ENCODE measurements at places on chromosomes 1 and 21.

- DNase-seq = no peak
Measured at GRCh38 chr1:167927046-167927754, 9.3 kb upstream of the DCAF6 start.

- DNase-seq = peak; percentile 49
Measured at GRCh38 chr1:238060061-238060460, 169.3 kb upstream of the ZP4 start.

- no peak for DNase-seq
Measured at GRCh38 chr1:194078765-194079164, 892.4 kb upstream of the B3GALT2 start.

DNA sequence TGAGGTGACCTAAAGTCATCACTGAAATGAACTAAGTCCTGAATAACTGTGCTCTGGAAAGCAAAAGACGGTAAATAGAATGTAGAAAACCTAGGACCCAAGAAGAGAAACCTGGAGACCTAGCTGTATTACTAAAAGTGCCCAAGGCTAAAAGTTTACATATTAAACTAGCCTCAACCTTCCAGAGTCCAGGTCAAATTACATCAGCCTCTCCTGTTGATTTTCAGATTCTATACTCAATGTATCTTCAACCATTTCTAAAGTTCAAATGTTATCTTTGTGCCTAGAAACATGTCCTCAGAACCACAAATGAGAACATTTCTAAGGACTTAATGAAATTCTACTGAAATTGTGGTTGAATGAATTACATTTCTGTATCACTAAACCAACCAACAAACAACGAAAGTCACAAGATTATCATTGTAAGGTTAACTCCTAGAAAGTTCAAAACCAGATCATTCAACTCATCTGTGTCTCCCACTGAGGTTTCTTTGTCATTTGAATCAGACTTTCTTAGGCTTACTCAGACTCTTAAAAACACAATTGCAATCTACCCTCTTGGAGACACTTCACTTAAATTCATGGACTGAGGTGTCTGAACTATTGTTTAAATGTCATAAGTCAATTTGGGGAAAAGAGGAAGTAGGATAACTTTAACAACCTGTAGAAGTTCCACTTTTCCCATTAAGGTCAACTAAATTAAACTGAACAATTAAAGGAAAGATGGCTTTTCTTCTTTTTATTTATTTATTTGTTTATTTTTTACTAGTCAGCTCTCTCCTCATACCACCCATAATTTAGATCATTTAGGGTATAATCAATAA lies 207.7 kb downstream of the BARHL2 start:
- DNase-seq = no peak

GRCh38 chr1:229114315-229114714 lies 156.6 kb upstream of the RAB4A start:
- DNase-seq = peak; percentile 71

- no peak for DNase-seq
Measured at GRCh38 chr1:172292840-172293239, 127.6 kb upstream of the C1orf105 start.

DNA sequence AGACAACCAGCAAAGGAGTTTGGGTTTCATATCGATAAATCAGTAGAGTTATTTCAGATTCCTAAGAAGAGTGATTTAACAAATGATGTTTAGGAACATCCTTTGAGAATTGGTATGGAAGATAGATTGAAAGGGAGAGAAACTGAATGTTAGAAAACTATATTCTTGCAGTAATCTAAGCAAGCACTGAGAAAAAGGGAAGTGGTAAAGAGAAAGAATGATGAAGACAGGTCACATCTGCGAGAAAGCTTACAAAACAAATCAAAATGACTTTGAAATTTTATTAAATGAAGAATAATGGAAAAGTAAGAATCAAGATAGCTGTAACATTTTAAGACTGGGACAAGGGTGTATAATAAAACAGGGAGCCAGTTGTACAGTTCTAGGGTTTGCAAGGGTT lies 177.0 kb downstream of the HS2ST1 start:
- DNase-seq = no peak

- peak; percentile 90 for DNase-seq
Measured at GRCh38 chr1:219088778-219089557, 84.7 kb upstream of the LYPLAL1 start.

GRCh38 chr1:116908266-116908665 lies 1.4 kb upstream of the PTGFRN start:
- DNase-seq = no peak

GRCh38 chr1:210159211-210159610 lies 73.4 kb upstream of the SERTAD4 start:
- no peak for DNase-seq

- DNase-seq = no peak
Measured at GRCh38 chr1:29821605-29822004, 585.3 kb downstream of the PTPRU start.

GRCh38 chr1:158969166-158969565 lies 37.8 kb downstream of the PYHIN1 start:
- no peak for DNase-seq

DNA sequence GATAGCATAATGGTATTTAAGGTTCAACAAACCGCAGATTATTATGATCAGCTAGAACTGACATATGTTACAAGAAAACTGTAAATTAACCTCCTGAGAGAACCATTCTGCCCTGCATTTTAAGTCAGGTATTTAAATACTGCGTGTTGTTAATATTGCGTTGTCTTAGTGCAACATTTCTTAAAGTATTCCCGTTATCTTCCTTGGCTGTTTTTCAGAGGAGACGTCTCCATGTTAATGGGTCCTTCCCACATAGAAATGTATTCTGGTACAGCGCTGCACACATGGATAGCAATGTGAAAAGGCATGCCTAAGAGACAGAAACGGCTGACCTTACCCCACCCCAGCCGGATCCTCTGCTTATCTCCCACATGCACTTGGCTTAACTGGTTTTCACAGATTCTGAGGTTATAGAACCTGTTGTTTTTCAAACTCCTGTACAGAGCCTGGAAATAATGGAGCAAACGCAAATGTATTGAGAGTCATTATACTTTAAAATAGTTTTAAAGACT lies 22.8 kb upstream of the DEGS1 start:
- DNase-seq = no peak

DNA sequence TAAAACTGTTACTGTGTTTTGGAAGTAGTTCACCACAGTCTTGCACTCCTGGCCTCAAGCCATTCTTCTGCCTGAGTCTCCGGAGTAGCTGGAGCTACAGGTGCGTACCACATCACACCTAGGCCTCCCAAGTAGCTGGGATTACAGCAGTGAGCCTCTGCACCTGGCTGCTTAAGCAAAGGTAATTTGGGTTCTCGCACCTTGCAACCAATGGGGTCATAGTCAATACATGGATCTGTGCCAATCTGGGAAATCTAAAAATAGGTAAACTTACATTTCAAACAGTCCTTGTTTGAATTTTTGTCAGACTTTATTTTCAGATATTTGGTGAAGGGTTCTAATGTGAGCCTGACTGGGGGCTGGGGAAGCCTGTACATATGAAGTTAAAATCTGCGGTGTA lies 466.5 kb downstream of the PCP4 start:
- no peak for DNase-seq

GRCh38 chr1:210558302-210558701 lies 229.6 kb downstream of the HHAT start:
- peak; percentile 37 for DNase-seq

DNA sequence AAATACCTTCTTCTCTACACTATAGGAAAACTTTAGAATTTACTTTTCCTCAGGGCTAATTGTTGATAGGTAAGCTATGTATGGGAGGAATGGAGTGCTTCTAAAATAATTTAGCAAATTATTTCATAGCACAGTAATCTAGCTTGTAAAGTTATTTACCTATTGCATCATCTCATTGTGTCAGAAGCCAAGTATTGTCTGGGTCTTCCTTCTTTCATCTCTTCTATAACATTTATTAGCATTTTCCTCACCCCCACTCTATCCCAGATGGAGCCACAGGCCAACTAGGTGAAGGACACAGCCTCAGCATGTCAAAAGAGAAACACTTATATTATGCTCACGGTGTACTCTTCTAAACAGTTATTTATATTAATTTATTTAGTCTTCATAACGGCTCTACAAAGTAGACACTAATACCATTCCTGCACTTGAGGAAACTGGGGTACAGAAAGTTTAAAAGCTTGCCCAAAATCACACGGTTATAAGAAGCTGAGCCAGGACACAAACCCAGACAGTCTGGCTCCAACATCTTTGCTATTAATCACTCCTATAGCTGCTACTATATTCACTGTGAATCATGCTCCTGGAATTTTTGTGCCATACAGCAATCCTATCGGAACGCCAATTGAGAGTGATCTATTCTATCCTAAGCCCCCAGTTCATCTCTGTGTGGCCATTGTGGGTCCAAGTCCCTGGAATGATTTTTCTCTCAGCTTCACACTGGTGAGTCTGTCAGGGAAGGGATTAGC lies 43.1 kb downstream of the OR10J5 start:
- peak; percentile 54 for DNase-seq

- DNase-seq = peak; percentile 58
Measured at GRCh38 chr1:208242941-208243526, 1.1 kb downstream of the PLXNA2 start.

GRCh38 chr1:167601442-167602383 lies 28.3 kb upstream of the RCSD1 start:
- no peak for DNase-seq

GRCh38 chr1:108000620-108001111 lies 35.7 kb upstream of the VAV3 start:
- peak; percentile 91 for DNase-seq

DNA sequence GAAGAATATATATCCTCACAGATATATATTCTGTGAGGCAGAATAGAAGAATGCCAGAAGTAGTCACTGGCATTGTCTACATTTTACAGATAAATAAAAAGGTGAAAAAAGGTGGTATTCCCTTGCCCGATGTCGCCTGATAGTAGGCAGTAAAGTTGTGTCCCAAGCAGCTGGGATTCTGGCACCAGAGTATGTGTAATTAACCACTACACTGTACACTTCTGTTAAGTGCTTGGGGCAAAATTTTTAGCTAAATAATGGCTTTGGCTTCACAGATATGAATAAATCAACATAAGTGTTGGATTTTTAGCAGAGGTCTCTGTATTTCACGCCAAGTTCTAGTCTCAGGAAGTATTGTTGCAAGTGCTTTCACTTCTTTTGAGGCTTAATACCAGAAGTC lies 13.3 kb upstream of the CASQ2 start:
- no peak for DNase-seq

DNA sequence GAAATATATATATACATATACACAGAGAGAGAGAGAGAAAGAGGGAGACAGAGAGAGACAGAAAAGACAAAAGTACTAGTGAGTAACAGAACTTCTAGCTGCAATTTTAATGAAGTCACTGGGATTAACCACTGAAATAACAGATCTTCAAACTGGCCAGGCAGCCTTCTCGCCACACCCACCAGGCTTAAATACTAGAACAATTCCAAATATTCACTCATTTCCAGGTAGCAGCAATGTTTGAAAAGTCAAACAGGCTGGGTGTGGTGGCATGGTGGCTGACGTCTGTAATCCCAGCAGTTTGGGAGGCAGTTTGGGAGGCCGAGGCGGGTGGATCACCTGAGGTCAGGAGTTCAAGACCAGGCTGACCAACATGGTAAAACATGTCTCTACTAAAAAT lies 5.2 kb downstream of the PRDX1 start:
- DNase-seq = no peak

- no peak for DNase-seq
Measured at GRCh38 chr1:57431400-57431799, 7.5 kb upstream of the DAB1 start.

GRCh38 chr1:160085686-160086455 lies 4.5 kb downstream of the KCNJ9 start:
- DNase-seq = peak; percentile 77

GRCh38 chr1:26257222-26257621 lies 22.7 kb upstream of the SH3BGRL3 start:
- no peak for DNase-seq

DNA sequence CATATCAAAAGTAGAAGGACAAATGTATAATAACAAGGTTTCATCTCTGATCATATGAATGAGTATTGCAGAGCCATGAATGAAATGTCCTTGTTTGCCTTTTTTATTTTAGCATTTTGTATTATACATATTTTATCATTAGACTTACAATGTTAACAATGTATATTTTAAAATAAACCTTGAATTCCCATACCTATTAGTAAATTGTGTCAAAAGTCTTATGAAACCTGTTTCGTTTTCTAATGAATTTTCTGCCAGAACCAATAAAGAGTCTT lies 646 bp downstream of the DNAJB4 start:
- DNase-seq = no peak

GRCh38 chr1:17340358-17340757 lies 31.6 kb upstream of the PADI6 start:
- peak; percentile 61 for DNase-seq

DNA sequence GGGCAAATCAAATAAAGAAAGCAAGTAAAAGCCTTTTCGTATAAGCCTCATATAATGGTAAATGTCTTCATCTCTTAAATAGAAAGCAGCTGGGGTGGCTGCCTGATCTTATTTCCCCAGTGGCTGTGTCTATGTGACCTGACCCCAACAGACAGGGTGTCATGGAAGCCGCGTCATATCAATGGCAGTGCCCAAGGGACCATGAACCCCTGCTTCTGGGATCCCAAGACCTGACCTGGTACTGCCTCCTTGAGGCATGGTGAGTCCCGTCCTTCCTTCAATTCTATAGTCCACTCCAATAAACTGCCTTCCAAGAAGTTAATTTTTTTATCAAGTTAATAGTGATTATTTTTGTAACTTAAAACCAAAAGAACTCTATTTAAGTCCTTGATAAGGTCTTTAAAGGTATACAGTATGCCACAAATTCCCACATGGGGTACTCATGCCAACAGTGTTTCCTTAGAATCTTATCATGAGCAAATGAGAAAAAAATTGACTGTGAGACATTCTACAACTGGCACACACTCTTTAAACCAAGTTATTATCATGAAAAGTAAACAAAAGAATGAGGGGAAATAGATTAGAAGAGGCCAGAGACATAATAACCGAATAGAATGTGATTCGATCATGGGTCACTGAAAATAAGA lies 104.6 kb downstream of the ADSS2 start:
- no peak for DNase-seq

DNA sequence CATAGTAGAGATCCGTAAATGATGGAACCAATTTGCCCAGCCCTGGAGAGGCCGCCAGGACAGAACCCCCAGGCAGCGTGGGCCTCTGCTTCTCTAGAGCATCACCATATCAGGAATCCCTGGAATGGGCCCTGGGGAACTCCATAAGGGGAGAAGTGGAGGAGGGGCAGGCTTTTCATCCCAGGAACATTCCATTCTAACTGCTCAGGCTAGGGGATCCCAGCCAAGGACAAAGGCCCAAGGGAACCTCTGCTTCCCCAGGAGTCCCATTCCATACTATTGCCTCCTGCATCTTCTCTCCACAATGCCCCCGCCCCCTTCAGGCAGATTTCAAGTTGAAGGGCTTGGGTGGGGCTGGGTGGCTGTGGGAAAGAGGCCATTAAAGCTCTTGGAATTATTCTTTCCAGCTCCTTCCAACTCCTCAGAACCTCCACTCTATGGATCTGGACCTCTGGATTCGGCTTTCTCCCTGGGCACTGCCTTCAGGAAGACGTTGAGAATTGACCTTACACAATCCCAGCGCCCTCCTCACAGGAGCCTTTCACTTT lies 6.0 kb downstream of the TRNP1 start:
- peak; percentile 95 for DNase-seq

DNA sequence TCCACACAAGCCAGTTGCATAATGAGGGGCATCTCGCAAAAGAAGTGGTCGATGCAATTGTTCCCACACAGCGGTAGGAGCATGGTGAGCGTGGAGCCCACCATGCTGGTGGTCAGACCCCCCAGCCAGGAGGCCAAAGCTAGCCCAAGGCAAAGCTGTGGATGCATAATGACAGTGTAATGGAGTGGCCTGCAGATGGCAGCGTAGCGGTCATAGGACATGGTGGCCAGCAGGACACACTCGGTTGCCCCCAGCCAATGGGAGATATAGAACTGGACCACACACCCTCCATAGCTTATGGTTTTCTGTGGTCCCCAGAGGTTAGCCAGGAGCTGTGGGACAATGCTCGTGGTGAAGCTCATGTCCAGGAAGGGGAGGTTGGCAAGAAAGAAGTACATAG lies 4.3 kb downstream of the OR2C3 start:
- DNase-seq = no peak

Data from Daoy (cell line).